ENCODE measurements at places on chromosomes 16 and 17.

DNA sequence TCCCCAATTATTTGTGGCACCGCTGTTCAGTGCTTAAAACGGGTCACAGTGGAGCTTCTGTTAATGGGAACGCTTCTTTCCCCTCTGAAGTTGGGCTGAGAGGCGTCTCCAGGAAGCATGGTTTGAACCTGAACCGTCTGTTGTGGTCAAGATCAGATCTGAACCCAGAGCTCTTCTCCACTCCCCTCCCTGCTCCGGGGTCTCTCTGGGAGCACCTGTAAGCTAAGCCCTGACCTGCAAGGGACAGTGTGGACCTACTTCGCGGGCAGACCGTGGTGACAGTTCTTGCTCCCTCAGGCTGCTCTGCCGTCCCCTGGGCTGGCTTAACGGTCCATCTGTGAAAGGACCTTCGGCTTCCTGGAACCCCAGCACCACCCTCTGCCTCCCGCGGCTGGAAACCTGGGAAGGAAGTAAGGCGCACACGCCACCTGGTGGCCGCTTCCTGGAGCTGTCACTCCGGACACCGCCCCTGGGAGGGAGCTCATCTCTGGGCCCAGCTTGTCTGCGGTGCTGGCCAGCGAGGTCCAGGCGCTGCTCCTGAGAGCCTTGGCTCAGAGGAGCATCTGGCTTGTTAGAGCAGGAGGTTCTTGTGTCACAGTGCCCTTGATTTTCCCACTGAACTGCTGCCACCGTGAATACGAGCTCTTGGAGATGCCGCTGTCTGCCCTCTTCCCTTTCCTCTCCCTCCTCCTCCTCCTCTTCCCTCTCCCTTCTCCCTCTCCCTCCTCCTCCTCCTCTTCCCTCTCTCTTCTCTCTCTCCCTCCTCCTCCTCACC, 518.5 kb upstream of the EEF2KMT start:
- DNase-seq = peak; percentile 29

DNA sequence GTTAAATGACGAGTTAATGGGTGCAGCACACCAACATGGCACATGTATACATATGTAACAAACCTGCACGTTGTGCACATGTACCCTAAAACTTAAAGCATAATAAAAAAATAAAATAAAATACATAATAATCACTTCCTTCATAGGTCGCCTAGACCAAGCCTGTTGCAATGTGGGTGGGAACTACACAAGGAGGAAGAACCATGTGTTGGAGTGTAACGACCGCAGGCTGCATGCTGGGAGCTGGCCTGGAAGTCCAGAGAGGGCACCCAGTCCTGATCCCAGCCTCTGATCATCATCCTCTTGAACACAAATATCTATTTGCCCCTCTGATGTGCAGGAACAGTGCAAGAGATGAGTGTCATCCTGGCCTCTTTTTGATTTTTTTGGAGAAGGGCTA, 224.7 kb upstream of the ASIC2 start:
- no peak for DNase-seq

GRCh38 chr17:82255402-82255972, 18.0 kb downstream of the CSNK1D start:
- no peak for DNase-seq

DNA sequence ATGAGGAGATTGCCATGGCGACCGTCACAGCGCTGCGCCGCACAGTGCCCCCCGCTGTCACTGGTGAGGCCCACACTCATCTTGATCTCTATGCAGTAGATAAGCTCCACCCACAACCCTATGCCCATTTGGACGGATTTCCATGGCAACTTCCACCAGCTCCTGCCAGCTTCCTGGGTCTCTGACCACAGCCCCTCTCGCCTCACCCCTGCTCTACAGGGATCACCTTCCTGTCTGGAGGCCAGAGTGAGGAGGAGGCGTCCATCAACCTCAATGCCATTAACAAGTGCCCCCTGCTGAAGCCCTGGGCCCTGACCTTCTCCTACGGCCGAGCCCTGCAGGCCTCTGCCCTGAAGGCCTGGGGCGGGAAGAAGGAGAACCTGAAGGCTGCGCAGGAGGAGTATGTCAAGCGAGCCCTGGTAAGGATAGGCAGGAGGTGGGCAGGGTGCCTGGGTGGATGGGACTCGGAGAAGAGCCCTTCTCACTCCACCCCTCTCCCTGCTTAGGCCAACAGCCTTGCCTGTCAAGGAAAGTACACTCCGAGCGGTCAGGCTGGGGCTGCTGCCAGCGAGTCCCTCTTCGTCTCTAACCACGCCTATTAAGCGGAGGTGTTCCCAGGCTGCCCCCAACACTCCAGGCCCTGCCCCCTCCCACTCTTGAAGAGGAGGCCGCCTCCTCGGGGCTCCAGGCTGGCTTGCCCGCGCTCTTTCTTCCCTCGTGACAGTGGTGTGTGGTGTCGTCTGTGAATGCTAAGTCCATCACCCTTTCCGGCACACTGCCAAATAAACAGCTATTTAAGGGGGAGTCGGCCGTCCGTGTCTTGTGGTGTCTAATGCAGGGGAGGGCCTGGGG, 4.3 kb downstream of the ALDOA start:
- no peak for DNase-seq

- DNase-seq = no peak
These were observed 176.7 kb downstream of the TMEM132E start for GRCh38 chr17:34755981-34756636.

GRCh38 chr16:66701026-66701425, 4.5 kb upstream of the CMTM4 start:
- no peak for DNase-seq

DNA sequence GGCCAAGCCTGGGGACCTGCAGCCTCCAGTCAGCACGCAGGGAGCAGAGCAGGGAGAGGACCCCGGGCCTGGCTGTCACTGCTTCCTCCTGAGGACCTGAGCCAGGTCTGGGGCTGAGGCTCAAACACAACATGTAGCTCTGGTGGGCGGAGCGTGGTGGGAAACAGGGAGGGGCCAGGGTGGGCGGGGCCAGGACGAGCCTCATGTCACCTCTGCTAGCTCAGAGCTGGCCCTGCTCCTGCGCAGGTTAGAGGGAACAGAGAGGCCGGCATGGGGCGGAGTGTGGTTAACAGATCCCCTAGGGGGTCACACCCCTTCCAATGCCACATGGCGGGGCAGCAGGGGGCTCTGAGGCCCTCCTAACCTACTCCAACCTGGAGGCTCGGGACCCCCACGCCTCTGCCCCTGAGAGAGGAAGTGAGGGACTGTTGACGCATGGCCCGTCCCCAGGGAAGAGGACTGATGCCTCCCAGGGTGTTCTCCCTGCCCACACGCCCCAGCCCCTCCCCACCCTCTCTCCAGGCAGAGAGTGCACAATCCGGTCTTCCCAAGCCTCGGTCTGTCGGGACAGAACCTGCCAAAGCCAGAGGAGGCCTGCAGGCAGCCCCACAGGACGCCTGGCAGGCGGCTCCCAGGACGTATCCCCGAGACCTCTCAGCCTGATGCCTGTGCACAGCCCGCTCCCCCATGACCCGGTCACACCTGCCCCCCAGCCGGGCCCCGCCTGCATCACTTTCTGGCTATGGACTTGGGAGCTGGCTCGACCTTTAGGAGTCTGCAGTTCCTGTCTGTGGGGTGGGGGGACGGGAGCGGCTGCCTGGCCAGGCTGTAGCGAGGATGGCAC, 15.2 kb downstream of the PIEZO1 start:
- DNase-seq = no peak

DNA sequence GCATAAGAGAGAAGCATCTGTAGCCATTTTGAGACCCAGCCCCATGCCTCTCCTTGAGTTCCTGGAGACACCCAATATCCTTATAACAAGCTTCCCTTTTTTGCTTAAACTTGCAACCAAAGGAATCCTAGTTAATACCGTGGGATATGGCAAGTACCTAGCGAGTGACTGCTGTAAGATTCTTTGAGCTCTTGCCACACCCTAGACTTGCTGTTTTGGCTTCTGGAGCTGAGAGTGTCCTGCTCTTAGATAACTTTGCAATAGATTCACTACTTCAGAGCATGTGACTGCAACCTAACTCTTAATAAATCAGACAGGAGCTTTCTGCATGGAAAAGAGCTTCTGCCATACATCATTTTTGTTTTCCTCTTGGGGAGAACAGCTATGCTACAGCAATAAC, 58.3 kb downstream of the AKAP1 start:
- DNase-seq = no peak

DNA sequence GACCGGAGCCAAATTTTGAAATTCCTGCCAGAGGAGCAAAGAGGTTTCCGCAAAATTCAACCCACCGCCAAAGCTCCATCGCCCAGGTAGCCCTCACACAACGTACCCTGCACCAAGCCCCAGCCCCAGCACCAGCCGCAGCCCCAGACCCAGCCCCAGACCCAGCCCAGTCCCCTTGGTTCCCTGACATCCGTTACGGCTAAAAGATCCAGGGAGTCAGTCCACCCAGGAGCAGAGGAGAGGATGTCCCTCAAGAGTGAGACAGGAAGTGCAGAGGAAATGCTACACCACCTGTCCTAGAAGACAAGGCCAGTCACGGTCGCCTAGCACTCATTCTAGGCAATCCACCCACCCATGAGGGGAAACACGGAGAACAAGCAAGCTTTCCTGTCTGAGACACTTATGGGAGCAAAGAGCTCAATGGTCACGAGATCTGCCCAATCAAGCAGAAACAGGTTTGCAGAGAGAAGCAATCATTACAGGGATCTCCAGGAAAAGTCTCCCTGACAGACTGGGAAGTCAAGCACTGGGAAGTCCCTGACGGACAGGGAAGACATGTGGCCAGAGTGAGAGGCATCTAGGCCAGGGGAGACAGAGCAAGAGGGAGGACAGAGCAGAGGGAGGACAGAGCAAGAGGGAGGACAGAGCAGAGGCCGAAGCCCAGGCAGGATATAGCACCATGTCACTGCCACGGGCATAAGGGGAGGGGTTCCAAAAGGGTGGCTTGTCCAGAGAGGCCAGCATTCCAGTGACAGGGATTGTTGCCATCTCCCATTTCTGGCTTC, 15.0 kb upstream of the KCNJ18 start:
- no peak for DNase-seq

DNA sequence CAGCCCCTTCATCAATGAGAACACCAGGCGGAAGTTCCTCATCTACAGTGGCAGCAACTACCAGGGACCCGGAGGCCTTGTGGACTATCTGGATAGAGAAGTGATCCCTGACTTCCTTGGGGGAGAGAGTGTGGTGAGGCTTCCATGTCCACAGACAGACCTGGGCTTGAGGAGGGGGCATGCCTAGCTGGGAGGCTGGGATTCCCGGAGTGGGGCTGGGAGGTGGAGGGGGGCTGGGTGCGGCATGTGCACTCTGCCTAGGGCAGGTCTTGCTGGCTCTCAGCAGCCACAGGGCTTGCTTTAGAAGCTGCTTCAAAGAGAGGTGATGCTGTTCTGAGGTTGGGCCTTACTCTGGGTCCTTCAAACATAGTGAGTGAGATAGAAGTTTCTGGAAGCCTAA, 27.8 kb downstream of the NAGPA start:
- DNase-seq = no peak

DNA sequence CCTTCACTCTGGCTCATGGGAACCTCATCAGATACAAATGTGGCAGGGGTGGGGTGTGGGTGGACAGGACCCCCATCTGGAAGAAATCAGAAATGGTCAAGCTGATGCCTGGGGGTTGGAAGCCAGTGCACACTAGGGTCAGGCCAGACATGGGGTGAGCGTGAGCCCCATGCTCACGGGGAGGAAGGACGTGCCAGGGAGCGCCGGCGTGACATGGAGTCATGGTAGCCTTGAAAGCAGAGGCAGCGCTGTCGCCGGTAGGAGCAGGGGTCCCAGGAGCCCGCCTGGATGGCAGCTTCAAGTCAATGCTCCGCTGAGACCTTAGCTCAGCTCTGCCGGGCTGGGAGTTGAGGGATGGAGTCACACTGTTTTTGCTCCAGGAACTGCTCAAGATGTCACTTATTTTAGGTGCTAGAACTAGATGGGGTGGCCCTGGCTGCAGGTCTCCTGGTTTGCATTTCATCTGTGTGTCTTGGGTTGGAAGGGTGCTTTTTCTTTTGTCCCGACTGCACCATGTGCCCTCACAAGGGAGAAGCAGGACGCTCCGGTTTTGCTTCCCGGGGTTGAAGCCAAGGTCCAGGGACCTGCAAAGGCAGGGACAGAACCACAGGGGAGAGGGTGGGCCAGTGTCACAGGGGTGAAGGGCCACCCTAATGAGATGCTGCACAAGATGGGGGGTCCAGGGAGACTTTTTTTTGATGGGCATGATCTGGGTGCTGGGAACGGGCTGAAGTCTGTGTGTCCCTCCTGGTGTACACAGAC, 51.4 kb downstream of the USP22 start:
- no peak for DNase-seq

- no peak for DNase-seq
These were observed 35.7 kb downstream of the MYO15A start for GRCh38 chr17:18144261-18144660.

DNA sequence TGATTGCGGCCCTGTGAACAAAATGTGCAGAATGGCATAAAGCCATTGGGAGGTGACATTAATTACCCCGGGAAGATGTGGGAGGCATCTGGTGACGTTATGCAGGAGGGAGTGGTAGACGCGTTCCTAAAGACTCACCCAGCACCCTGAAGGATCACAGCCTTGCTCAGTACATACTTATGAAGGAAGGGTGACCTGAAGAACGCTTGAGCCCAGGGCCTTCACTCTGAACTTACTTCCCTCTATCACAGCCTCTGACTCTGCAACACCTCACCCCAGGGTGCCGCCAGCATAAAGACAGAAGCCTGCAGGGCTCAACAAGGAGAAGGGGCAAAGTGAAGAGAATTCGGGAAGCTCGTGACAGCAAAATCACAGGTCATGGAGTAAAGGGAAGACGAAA, 9.4 kb downstream of the MFSD6L start:
- DNase-seq = no peak

DNA sequence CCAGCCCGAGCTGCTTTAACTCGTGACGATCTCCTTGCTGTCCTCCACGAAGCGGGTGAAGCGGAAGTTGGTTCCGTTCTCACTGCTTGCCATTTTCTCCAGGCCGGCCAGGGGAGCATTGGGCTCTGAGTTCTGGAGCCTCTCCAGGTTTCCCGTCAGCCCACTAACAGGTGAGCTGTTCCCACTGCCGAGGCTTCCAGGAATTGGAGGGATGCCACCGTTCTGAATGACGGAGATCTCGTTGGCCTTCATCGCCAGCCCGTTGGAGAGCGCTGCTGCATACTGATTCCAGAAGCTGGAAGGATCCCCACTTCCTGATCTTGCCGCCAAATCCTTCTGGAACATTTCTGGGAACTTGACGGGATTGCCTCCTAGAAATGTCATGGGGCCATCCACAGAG, 14.0 kb downstream of the SALL1 start:
- DNase-seq = no peak

DNA sequence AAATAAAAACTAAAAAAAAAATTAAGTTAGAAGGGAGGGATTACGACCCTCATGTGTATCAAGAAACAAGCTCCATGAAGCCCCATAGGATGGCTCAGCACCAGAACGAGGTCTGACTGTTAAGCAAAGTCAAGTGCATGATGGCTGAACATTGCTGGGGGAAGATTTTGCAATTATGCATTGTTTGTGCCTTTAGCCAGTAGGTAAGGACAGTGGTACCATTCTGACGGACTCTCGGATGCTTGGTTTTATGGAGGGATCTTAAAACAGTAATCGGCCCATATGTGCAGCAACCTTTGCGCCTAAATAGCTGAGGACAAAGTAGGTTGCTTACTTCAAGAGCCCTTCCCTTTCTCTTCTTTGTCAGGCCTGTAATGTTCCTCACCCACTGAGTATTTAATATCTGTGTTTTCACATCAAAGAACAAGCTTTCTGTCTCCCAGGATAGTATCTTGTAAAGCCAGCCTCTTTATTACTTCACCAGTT, 186.0 kb downstream of the WWOX start:
- DNase-seq = no peak

- DNase-seq = no peak
These were observed 54.6 kb upstream of the DOC2B start for GRCh38 chr17:235831-236640.

GRCh38 chr16:85653290-85653891, 35.4 kb downstream of the GINS2 start:
- DNase-seq = no peak

Measured in left renal cortex interstitium (tissue), 4 donors.